ENCODE measurements at places on chromosomes 6 and 20. TPM values are rescaled to one million over a fixed set of nuclear protein-coding genes. Genes with fewer than 3 reads are reported as not detected.

DNA sequence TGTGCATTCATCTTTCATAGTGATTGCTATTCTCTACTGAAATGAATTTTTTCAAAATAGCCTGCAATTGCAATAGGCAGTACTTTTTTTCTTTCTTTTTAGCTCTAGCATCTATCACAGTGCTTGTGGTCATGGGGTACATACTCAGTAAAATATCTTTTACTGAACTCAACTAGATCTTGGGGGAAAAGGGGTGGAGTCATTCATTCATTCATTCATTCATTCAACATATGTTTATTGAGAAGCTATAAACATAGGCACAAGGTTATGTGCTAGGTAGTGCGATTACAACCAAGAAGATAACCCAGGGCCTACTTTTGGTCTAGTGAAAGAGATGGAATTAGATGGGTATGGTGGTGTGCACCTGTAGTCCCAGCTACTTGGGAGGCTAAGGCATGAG lies 1.4 kb upstream of the CDKAL1 start:
- H3K27ac ChIP-seq, result no peak overlapping the region
- H3K27me3 ChIP-seq, result no peaks in the 10 kb centered on the region
- H3K4me1 ChIP-seq, result peaks cover 27% of the 10 kb centered on the region
- no peak for DNase-seq
- peaks cover 8% of the 10 kb centered on the region for H3K36me3 ChIP-seq

DNA sequence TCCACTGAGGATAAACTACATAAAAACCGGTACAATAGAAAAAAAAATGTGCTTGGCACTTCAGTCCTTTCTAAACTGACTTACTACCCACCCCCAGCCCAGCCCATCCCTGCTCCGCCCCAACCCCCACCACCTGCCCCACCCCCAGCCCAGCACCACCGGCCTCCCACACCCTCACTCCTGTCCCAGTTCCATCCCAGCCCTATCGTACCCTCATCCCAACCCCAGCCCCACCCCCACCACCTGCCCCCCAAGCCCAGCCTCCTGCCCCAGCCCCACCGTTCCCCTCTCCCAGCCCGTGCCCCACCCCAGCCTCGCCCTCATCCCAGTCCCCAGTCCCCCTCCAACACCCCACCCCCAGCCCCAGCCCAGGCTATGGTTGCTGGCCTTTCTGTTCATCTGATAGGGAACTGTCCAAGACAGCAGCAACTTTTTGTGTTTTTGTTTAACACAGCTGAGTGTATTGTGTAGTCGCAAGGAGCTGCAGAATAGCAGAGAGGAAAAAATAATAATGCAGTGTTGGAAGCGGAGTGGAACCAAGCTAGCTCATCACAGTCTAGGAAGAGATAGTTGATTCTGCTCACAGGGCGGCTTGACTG lies 61.9 kb downstream of the SASH1 start:
- H3K27me3 ChIP-seq, result no peaks in the 10 kb centered on the region
- no peaks in the 10 kb centered on the region for H3K36me3 ChIP-seq
- no peak for DNase-seq
- H3K4me1 ChIP-seq, result peaks cover 17% of the 10 kb centered on the region
- H3K27ac ChIP-seq, result no peak overlapping the region
- no peak overlapping the region for H3K4me3 ChIP-seq

DNA sequence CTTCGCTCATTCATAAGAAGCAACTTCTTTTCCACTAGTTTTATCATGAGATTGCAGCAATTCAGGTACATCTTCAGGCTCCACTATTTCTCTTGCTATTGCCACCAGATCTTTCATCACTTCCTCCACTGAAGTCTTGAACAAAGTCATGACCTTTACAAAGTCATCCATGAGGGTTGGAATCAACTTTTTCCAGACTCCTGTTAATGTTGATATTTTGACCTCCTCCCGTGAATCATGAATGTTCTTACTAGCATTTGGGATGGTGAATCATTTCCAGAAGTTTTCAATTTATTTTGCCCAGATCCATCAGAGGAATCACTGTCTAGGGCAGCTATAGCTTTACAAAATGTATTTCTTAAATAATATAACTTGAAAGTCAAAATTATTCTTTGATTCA lies 1.5 kb downstream of the CENPQ start:
- DNase-seq, result no peak
- H3K36me3 ChIP-seq, result no peaks in the 10 kb centered on the region
- peaks cover 37% of the 10 kb centered on the region for H3K4me1 ChIP-seq
- peak overlapping the region; percentile 68 for H3K4me3 ChIP-seq

- H3K27ac ChIP-seq, result no peak overlapping the region
- no peaks in the 10 kb centered on the region for H3K4me1 ChIP-seq
Observed at GRCh38 chr20:58584051-58584824, 66.8 kb upstream of the STX16 start.

DNA sequence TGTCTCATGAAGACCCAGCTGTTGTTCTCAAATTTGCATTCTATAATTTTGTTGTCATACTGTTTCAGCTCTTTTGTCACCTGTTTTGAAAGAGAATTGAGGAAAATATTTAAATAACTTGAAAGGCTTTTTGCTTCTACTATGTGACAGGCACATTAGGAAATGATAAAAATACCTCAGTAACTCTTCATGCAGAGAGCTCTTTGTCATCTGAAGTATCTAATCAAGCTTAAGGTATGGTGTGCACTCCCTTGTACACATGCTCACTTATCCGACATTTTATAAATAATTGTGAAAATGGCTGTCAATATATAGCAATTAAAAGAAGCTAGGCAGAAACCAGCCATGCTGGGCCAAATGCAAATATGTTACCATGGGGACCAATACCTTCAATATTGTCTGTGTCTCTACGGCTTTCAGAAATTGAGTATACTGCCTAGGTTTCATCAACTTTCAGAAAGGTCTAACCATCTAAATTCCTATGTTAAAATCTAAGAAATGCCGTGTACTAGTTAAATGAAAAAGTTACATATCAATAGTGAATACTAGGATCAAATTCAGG lies 349.0 kb downstream of the RNGTT start:
- H3K27me3 ChIP-seq, result no peaks in the 10 kb centered on the region
- DNase-seq, result no peak
- H3K36me3 ChIP-seq, result no peaks in the 10 kb centered on the region
- no peak overlapping the region for H3K27ac ChIP-seq

DNA sequence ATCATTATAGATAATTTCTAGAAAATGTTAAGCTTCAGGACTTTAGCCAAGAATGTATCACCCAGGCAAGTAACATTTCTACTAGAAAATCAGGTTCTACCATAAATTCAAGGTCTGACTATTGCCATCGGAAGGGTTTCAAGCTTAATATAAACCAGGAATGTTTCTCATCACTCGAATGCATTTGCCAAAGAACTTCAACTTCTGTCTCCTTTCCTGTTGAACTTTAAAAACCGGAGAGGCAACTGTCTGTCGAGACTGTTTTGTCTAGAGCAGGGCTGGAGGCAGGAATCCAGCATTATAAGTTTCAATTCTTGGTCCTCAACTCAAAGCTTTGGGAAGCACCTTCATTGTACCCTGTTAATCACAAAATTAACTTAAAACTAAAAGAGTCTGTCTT lies 264.7 kb downstream of the ZNF217 start:
- H3K36me3 ChIP-seq, result no peaks in the 10 kb centered on the region
- no peak overlapping the region for H3K27ac ChIP-seq
- no peaks in the 10 kb centered on the region for H3K4me1 ChIP-seq
- no peaks in the 10 kb centered on the region for H3K27me3 ChIP-seq

DNA sequence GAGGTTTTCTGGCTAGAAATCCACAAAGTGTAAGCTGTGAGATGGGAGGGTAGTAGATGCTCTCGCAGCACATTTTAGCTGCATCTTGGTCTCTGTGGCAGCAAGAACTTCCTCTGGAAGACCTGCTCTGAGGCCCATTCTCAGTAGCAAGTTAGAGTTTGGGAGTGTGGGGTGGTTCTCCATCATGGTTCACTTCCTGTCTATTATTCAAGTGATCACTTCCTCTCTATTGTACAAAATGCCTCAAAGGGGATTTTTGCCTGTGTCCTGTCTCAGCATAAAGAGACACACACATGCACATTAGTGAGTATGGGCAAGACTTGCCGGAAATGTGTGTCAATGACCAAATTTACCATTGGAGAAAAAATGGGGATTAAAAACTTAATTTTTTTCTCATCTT lies 42.5 kb downstream of the LYRM2 start:
- H3K27ac ChIP-seq, result no peak overlapping the region
- no peaks in the 10 kb centered on the region for H3K4me1 ChIP-seq
- no peaks in the 10 kb centered on the region for H3K36me3 ChIP-seq
- DNase-seq, result no peak
- H3K4me3 ChIP-seq, result no peak overlapping the region

DNA sequence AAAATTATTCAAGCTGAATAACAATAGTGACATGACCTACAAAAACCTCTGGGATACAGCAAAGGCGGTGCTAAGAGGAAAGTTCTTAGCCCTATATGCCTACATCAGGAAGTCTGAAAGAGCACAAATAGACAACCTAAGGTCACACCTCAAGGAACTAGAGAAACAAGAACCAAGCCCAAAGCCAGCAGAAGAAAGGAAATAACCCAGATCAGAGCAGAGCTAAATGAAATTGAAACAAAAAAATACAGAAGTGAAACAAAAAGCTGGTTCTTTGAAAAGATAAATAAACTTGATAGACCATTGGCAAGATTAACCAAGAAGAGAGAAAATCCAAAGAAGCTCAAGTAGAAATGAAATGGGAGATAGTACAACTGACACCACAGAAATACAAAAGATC lies 47.6 kb upstream of the NOTCH4 start:
- no peaks in the 10 kb centered on the region for H3K36me3 ChIP-seq
- no peaks in the 10 kb centered on the region for H3K4me1 ChIP-seq
- DNase-seq, result no peak

DNA sequence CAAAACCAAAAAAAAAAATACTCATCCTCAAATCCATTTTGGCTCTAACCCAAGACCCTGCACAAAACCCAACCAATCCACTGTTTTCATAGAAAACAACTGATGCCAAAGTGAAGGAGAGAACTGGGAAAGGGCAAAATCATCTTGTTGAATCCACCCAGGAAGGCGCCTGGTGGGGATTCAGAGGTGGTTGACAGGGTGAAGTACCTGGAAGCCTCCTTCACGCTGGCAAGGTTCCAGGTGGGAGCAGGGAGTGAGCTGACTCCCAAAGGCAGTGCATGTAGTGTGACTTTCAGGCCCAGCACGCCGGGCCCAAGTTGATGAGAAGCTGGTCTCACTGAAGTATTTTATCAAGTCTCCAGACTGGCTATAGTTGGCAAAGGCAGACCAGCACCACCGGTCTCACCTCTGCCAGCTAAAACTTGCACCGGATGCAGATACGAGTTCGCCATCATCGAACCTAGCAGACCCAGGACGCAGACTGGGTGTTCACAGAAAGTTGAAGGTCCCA lies 16.5 kb downstream of the PPP1R10 start:
- no peaks in the 10 kb centered on the region for H3K4me1 ChIP-seq
- no peaks in the 10 kb centered on the region for H3K27me3 ChIP-seq
- H3K4me3 ChIP-seq, result no peak overlapping the region
- peak; percentile 39 for DNase-seq

DNA sequence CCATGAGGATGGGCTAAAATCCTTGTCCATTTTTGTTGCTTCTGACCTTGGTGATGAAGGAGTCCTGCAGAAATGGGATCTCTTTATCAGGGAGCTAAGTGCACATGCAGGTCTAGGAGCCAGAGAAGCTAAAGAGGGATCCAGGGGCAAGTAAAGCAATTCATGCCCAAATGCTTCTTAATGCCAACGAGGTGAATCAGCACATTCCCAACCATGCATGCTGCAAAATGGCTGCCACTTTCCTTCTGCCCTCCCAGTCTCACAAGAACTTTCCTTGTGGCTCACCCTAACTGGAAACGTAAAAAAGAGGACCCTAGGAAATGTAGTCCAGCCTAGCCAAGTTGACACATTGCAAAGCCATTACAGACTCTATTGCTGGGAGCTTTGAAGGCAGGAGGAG lies 298.4 kb downstream of the MAFB start:
- peaks cover 3% of the 10 kb centered on the region for H3K4me1 ChIP-seq
- no peak overlapping the region for H3K4me3 ChIP-seq
- H3K36me3 ChIP-seq, result no peaks in the 10 kb centered on the region
- no peak for DNase-seq
- no peak overlapping the region for H3K27ac ChIP-seq
- no peaks in the 10 kb centered on the region for H3K27me3 ChIP-seq

DNA sequence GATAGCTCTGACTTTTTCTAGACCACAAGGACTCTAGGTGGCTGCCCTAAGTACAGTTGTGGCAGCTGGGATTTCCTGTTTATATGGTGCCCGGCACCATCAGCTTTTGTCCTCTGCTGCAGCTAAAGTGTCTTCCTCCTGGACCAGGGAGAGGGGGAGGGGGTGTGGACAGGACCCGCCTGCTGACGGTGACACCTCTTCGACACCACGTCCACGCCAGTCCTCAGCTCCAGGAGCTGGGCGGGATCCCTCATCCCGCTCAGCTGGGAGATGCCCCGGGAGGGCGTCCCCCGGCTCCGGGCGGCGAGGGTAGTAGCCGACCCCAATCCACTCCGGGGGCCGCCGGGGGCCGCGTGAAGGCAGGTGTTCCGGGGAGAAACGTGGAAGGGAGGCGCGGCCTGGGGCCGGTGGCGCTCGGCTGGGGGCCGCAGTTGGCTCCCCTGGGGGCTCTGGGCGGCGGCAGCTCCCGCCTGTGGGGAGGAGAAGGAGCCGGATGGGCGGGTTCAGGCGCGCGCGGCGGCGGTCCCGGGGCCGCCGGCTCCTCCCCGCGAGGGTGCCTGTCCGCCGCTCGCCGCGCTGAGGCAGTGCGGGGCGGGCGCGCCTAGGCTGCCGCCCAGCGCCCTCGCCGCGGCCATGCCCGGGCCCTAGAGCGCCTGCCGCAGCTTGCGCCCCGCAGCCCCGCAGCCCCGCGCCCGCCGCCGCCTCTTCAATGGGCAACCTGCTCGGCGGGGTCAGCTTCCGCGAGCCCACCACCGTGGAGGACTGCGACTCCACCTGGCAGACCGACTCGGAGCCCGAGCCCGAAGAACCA lies at the start of gene OGFRL1:
Gene OGFRL1 (plus strand): TSS at position 584 of the 811 bp plus-strand sequence. CDS start 126 bp downstream, at position 710.
- H3K4me1 ChIP-seq, result peaks cover 6% of the 10 kb centered on the region
- DNase-seq, result peak; percentile 97
- peaks cover 4% of the 10 kb centered on the region for H3K36me3 ChIP-seq
- H3K27ac ChIP-seq, result peak within 1 kb of the TSS; percentile 91
- H3K27me3 ChIP-seq, result no peaks in the 10 kb centered on the region

GRCh38 chr20:698276-698675 lies 22.7 kb upstream of the SCRT2 start:
- peaks cover 40% of the 10 kb centered on the region for H3K27me3 ChIP-seq
- no peaks in the 10 kb centered on the region for H3K36me3 ChIP-seq
- no peak overlapping the region for H3K4me3 ChIP-seq
- H3K4me1 ChIP-seq, result no peaks in the 10 kb centered on the region
- no peak for DNase-seq

GRCh38 chr6:126143761-126144251 lies 157.5 kb downstream of the TRMT11 start:
- no peaks in the 10 kb centered on the region for H3K36me3 ChIP-seq
- H3K27ac ChIP-seq, result no peak overlapping the region
- H3K4me3 ChIP-seq, result no peak overlapping the region
- no peaks in the 10 kb centered on the region for H3K4me1 ChIP-seq

Gene MEP1A
- not detected for total RNA-seq

Gene SGK2
- 1.1 TPM for total RNA-seq

Gene ADGB
- total RNA-seq, result 1.3 TPM

Gene PRL
- not detected for total RNA-seq

Gene LGSN
- total RNA-seq, result not detected

Gene ZNF391
- 5.6 TPM for total RNA-seq
